ENCODE measurements at places on chromosomes 1 and 21. TPM values are rescaled to one million over a fixed set of nuclear protein-coding genes. Genes with fewer than 3 reads are reported as not detected.
A peak's percentile ranks its signal among the peaks of the same experiment; 100 is the strongest.

DNA sequence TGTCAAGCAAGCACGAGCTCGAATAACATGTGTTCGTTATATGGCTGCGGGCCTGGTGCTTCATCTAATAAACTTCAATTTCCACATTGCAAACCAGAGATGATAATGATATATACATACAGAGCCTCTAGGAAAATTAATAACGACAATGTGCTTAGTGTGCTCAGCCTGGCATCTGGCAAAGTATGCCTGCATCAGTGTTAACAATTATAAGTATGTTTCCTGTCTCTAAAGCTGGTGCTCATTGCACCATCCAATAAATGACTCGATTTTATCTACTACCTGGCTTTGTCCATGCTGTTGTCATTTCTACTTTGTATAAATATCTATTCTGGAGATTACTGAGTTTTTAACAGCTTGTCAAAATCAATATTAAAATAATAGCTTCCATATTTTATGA is 1402.6 kb downstream of the MRPL39 start:
- no peak for DNase-seq
- H3K36me3 ChIP-seq = no peaks in the 10 kb centered on the region
- H3K4me3 ChIP-seq = no peak overlapping the region
- H3K27me3 ChIP-seq = no peaks in the 10 kb centered on the region
- no peaks in the 10 kb centered on the region for H3K4me1 ChIP-seq

GRCh38 chr1:87435484-87435883 is 106.8 kb downstream of the LMO4 start:
- no peak overlapping the region for H3K27ac ChIP-seq
- no peaks in the 10 kb centered on the region for H3K36me3 ChIP-seq
- no peaks in the 10 kb centered on the region for H3K4me1 ChIP-seq
- DNase-seq = no peak
- H3K4me3 ChIP-seq = no peak overlapping the region

- H3K4me1 ChIP-seq = peaks cover 5% of the 10 kb centered on the region
- H3K4me3 ChIP-seq = no peak overlapping the region
- no peaks in the 10 kb centered on the region for H3K27me3 ChIP-seq
- no peak for DNase-seq
- no peaks in the 10 kb centered on the region for H3K36me3 ChIP-seq
- H3K27ac ChIP-seq = no peak overlapping the region
These were observed 128.0 kb downstream of the ADAMTS1 start for GRCh38 chr21:26717146-26717739.

DNA sequence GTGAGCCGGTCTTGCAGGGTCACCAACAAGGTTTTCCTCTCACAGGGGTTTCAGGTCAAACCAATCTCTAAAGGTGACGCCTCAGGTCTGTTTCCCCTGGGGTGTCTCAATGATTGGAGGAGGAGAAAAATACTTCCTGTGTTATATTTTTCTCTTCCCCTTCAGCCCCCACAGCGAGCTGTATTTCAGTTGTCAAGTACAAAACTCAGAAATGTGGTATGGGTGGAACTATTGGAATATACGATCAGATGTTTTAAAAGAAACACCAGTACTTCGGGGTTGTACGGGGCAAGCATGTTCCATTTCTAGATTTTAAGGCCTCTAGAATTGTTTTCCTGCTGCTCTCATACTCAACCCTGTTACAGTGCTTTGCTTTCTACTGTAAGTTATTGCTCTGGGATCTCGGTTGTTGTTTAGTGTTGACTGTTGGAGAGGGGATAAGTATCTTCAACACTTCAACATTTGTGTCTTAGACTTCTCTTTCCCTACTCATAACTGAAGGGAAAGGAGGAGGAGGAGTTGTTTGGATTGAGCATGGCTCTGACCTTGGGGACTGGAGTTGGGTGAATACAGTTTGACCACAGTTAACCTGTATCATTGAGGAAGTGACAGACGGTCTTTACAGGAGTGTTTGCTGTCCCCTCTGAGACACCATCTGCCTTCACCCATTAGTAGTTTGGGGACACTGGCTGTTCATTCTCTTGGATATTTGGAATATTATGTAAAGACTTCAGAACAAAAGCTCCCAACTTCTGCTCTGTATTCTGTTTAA is 2.0 kb downstream of the MAPKAPK2 start:
- peak overlapping the region; percentile 95 for H3K27ac ChIP-seq
- no peaks in the 10 kb centered on the region for H3K36me3 ChIP-seq
- DNase-seq = no peak
- peaks cover 58% of the 10 kb centered on the region for H3K4me1 ChIP-seq
- no peaks in the 10 kb centered on the region for H3K27me3 ChIP-seq
- peak overlapping the region; percentile 91 for H3K4me3 ChIP-seq

DNA sequence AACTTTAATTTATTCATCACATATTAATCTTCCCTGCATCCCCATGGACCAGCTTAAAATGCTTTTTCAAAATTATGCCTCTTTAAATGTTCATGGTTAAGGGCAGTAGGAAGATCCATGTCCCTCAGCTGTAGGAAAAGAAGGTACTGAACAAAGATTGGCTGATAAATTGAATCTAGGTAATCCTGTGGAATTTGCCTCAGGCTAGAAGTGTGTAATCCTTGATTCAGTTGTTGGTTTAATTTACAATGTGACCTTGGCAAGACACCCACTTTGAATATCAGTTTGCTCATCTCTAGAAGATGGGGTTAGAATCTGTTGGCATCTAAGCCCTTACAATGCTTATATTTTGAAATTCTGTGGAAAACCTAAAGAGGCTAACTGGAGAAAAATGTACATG is 6.1 kb downstream of the TTC4 start:
- DNase-seq = no peak
- H3K27ac ChIP-seq = no peak overlapping the region
- H3K4me1 ChIP-seq = peaks cover 6% of the 10 kb centered on the region

DNA sequence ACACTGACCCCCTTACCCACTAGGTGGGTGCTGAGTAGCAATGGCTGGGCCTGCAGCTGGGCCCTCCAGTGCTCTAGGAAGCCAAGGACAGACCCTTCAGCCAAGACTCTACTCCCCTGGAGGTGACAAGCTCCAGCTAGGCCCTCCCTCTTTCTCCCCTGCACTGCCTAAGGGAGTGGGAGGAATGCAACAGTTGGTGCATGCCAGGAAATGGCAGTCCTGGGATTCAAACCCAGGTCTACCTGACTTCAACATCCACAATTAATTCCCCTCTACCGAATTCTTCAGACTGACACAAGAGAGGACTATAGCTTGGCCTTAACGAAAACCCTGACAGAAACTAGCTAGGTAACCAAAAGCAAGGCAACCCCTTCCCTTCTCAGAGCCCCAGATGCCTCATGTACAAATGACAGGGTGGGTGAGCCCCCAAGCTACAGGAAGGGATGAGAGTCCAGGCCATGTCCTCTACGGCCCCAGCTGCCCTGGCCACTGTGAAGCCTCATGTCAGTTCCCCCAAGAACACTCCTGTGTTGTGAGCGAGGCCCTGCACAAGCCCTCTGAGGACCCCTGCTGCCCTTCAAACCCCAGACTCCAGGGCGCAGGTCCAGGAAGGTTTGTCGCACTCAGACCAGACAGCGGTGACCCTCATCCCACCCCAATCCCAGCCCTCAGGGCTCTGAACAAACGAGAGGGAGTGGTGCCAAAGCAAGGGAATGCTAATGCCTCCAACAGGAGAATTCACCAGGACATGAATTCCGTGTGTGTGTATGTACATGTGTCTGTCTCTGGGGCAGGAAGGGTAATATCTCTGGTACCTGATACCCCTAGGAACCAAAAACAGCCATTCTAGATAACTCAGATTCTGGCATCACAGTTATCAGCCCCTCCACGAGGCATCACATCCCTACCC is 92.3 kb downstream of the MRPL37 start:
- H3K4me1 ChIP-seq = peaks cover 42% of the 10 kb centered on the region
- no peak overlapping the region for H3K27ac ChIP-seq
- H3K27me3 ChIP-seq = no peaks in the 10 kb centered on the region
- no peak overlapping the region for H3K4me3 ChIP-seq
- no peak for DNase-seq

GRCh38 chr1:59116920-59117542 is 179.9 kb upstream of the FGGY start:
- no peak overlapping the region for H3K4me3 ChIP-seq
- DNase-seq = no peak
- no peaks in the 10 kb centered on the region for H3K36me3 ChIP-seq

GRCh38 chr1:1000357-1001056 is 610 bp upstream of the HES4 start:
- peak overlapping the region; percentile 68 for H3K4me3 ChIP-seq
- no peaks in the 10 kb centered on the region for H3K36me3 ChIP-seq
- peaks cover 47% of the 10 kb centered on the region for H3K4me1 ChIP-seq

- no peaks in the 10 kb centered on the region for H3K36me3 ChIP-seq
- peaks cover 22% of the 10 kb centered on the region for H3K27me3 ChIP-seq
- no peak overlapping the region for H3K4me3 ChIP-seq
- H3K27ac ChIP-seq = no peak overlapping the region
- no peak for DNase-seq
These were observed 128.8 kb downstream of the RRAGC start for GRCh38 chr1:38730511-38731397.

- H3K4me1 ChIP-seq = no peaks in the 10 kb centered on the region
- no peak for DNase-seq
- no peaks in the 10 kb centered on the region for H3K27me3 ChIP-seq
- H3K36me3 ChIP-seq = peaks cover 73% of the 10 kb centered on the region
- no peak overlapping the region for H3K27ac ChIP-seq
These were observed 75.9 kb downstream of the KIF1B start for GRCh38 chr1:10286244-10286643.

DNA sequence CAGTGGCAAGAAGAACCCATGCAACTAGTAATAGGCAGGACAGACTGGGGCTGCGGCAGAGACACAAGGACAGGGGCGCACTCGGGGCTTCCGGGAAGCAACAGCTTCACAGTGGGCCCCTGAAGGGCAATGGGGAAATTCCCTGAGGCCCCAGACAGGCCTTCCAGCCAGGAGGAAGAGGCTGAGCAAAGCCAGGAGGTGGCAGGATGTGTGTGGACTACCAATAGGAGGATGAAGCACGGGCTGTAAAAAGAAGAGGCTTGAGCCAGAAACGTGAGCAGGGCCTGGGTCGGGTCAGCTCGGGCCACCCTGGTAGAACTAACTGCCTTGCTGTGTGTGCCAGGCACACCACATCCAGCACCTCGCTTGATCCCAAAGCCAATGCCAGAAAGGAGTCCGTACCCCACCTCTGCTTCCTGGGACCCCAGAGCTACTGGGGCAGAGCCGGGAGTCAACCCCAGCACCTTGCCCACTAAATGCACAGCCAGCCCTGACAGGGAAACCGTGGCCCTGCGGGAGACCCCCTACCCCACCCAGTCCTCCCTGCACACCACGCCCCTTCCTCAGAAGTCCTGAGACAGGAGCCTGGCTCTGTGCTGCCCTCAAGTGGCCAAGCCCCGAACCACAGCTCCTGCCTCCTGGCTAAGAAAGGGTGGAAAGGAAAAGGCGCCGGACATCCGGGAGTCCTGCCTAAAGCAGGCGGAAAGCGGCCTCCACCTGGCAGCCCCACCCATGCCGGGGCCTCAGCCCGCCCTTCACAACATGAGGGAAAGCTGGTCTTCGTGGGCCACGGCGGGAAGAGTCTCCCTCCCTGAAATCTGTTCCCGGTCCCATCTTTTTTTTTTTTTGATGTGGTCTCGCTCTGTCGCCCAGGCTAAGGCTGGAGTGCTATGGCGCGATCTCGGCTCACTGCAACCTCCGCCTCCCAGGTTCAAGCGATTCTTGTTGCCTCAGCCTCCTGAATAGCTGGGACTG is 33.7 kb downstream of the TTC39A start:
- H3K4me1 ChIP-seq = peaks cover 17% of the 10 kb centered on the region
- DNase-seq = peak; percentile 87
- no peaks in the 10 kb centered on the region for H3K36me3 ChIP-seq
- H3K4me3 ChIP-seq = peak overlapping the region; percentile 57

DNA sequence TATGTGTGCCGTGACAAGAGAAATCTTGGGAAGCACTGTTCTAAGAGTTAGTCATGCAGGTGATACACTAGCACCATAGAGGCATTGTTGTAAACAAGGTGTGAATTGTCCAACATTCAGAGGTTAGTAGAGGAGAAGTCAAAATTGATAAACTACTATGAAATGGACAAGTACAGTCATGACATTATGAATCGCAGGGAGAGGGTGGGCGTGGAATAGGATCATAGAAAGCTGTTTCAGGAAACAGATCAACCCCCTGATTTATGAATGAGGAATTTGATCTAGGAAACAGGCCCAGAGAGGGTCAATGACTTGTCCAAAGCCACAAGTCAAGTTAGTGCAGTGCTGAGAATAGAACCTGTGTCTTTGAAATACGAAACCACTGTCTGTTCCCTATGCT is 58.5 kb upstream of the LAX1 start:
- H3K4me1 ChIP-seq = no peaks in the 10 kb centered on the region
- peaks cover 99% of the 10 kb centered on the region for H3K36me3 ChIP-seq
- H3K4me3 ChIP-seq = no peak overlapping the region
- no peak for DNase-seq
- no peak overlapping the region for H3K27ac ChIP-seq
- H3K27me3 ChIP-seq = no peaks in the 10 kb centered on the region

GRCh38 chr1:67648582-67649326 is 36.2 kb upstream of the GADD45A start:
- H3K36me3 ChIP-seq = no peaks in the 10 kb centered on the region
- no peak overlapping the region for H3K27ac ChIP-seq
- peaks cover 19% of the 10 kb centered on the region for H3K4me1 ChIP-seq
- H3K27me3 ChIP-seq = no peaks in the 10 kb centered on the region

DNA sequence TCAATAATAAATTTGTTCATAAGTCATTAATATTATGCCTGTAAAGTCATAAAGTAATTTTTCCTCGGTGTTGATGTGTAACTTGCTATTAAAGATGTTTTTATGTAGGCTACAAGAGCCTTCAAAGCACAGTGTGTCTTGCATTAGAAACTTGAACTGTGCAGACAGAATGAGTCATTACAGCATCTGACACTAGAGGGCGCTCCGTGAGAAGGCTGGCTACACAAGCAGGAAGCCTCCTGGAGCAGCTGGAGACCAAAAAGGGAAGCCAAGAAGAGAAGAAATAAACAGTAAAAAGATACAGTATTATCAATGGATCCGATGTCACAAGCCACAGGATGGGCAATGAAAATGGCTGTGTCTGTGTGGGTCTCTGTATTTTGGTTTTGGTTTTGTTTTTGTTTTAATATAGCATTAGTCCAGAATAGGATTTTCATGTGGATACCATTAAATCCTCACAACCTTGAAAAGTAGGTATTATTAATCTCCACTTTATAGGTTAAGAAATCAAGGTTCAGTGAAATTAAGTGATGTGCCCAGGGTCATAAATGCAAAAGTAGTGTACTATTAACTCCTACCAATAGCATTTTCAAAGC is 16.1 kb upstream of the LRRC8D start:
- no peak overlapping the region for H3K27ac ChIP-seq
- no peaks in the 10 kb centered on the region for H3K36me3 ChIP-seq

HSD3B1 gene
- not detected for total RNA-seq

CHIT1 gene
- total RNA-seq = 225 TPM

RBP7 gene
- 8.5 TPM for total RNA-seq

LCE6A gene
- not detected for total RNA-seq

BSND gene
- total RNA-seq = not detected

NFIA gene
- 70.0 TPM for total RNA-seq

PDC gene
- total RNA-seq = not detected

DMRTB1 gene
- not detected for total RNA-seq

GPATCH4 gene
- total RNA-seq = 17.9 TPM

IL23R gene
- total RNA-seq = 0.18 TPM

SLAMF9 gene
- not detected for total RNA-seq
